ENCODE measurements at places on chromosomes 1 and 21.
A peak's percentile ranks its signal among the peaks of the same experiment; 100 is the strongest.

DNA sequence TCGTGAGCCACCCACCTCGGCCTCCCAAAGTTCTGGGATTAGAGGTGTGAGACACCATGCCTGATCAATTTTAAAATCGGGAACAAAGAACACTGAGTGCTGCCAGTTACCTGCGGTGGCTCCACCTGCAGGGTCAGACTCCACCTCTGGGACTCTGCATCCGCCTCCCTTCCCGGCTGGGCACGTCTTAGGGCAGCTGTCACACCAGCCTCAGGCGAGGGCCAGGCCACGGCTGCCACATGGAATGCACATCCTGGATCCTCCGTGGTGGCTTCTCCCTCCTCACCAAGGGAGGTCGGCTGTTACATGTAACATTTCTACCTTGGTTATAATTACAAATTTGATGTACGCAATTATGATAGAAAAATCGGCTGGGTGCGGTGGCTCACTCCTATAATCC lies 5.9 kb upstream of the MXRA8 start:
- DNase-seq, result no peak

DNA sequence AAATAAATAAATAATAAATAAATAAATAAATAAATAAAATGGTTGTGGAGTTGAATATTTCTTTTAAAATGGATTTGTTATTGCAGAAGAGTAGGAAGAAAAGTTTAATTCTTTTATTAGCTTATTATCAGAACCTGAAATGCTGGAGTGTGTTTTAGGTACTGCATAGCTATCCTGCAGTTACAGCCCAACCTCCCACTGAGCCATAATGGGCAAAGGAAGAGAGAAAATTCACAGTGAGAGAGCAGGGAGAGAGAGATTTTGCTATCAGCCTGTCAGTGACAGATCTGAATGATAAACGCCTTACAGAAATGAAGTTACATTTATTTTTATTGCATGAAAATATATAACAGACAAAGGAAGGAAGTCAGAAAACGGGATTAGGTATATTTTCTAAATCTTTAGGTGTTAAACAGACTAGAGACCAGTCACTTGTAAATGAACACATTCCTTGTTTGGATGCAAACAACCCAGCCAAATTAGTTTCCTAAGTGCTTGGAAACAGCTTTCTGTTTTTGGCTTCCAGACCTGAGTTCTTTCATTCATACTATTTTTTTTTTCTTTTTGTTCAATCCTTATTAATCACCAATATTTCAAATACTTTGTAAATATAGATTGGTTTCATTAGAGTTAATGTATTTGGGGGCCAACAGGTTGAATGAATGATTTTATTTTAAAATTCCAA lies 425.3 kb downstream of the USP25 start:
- DNase-seq, result no peak

- DNase-seq, result peak; percentile 88
These were observed 2.7 kb upstream of the ANXA9 start for GRCh38 chr1:150979092-150980056.

DNA sequence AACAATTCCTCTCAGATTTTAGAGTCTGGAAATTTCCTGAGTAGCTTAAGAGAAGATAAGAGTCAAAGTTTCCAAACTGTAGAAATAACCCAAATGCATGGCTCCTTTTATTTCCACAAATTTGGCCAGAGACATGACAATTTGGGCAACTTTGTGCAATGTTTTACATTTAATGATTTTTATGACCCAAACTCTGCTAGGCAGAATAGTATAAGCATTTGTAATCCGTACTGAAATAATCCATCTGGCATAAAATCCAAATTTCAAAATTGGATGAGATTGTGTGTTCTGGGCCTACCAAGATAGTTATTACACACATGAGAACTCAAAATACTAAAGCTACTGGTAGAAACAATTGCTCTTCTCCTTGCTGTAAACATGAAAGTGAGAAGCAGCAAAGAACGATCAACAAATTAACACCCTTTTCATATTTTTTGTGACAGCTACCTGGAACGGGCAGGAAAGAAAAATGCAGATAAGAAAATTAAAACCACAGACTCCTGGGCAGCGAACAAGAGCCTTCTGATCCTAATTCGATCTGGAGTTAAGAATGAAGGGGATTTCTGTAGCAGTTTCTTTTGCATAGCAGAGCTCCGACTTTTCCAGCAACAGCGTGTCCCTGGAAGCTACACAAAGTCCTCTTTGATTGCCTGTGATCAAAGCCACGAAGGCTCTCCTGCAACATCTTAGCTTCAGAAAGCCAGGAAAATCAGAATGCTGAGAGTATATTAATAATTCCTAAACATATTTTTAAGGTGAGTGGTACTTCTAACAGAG lies 191.2 kb downstream of the GRIK1 start:
- DNase-seq, result no peak

- DNase-seq, result peak; percentile 96
These were observed 797 bp upstream of the USP1 start for GRCh38 chr1:62436039-62436465.

All from effector CD4-positive, alpha-beta T cell (primary cell).